Activated CD4-positive, alpha-beta T cell treated with anti-CD3 and anti-CD28 coated beads, Interleukin-2, amount 10 ng/mL, durations not matched to agents 7 days and 5 days (primary cell): ENCODE measurements at places on chromosomes 12 and 14.

- H3K36me3 ChIP-seq, result peaks cover 49% of the 10 kb centered on the region
- DNase-seq, result no peak
- H3K27me3 ChIP-seq, result no peaks in the 10 kb centered on the region
- peaks cover 79% of the 10 kb centered on the region for H3K4me1 ChIP-seq
Measured at GRCh38 chr12:104507672-104508071, 50.9 kb downstream of the CHST11 start.

DNA sequence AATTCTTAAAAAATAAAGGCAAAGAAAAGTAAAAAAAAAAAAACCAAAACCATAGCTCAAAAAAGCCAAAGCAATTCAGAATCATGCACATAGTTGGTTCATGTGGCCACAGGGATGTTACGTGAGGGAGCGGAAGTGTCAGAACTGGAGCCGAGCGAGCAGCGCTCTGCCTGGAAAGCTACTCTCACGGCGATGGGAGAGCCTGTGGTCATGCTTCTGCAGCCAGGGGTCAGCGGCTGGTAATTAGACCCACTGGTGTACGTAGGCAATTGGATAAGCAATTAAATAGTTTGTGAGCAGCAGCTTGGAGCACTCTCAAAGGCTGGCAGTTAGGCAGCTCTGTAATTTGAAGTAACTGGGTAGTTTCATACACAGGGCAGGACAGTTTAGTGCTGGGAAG lies 58.1 kb downstream of the TRHDE start:
- no peak overlapping the region for H3K27ac ChIP-seq
- H3K27me3 ChIP-seq, result no peaks in the 10 kb centered on the region
- H3K36me3 ChIP-seq, result no peaks in the 10 kb centered on the region
- H3K4me1 ChIP-seq, result no peaks in the 10 kb centered on the region

DNA sequence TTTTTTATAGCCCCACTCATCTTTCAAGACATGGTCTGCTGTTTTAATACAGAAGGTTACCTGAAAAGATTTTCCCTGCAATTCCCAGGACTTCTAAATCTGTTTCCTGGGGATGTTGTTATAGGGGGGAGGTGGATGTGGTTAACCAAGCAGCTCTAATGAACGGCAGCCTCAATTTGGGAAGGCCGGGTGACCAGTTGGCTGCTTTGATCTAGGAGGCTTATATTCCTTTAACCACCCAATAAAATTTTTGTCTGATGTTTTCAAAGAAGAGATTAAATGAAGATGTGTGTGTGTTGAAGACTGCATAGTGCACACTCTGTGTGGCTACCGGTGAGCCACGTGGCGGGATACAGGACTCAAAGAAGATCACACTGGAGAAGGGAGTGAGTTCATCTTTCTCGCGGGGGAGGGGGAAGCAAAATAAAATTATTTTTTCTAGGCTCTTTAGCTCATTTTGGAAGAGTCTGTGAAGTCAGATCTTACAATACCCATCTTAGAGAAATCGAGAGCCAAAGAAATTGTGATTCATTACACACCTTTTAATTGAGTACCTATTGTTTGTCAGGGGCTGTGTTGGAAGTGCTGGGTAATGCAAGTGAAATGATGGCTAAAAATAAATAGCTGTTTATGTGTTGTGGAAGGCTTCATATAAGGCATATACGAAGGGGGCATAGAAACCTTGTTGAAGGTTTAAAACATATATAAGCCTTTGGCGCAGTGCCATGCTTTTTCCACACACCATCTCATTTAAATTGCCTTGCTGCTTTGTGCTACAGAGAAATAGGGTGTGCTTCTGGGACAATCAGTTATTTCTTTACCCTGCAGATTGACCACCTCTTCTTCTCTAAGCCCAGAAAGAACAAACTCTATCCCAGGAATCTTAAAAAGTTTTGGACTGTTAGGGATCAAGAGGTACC lies 18.5 kb downstream of the ELK3 start:
- H3K4me1 ChIP-seq, result peaks cover 74% of the 10 kb centered on the region
- no peak overlapping the region for H3K4me3 ChIP-seq
- H3K36me3 ChIP-seq, result peaks cover 27% of the 10 kb centered on the region
- H3K27ac ChIP-seq, result peak overlapping the region; percentile 71

GRCh38 chr14:60275932-60276331 lies 26.9 kb downstream of the PPM1A start:
- H3K27me3 ChIP-seq, result no peaks in the 10 kb centered on the region
- peaks cover 18% of the 10 kb centered on the region for H3K4me1 ChIP-seq
- no peak for DNase-seq
- no peak overlapping the region for H3K4me3 ChIP-seq

GRCh38 chr12:108268397-108268796 lies 70.7 kb downstream of the CMKLR1 start:
- no peak overlapping the region for H3K4me3 ChIP-seq
- H3K4me1 ChIP-seq, result no peaks in the 10 kb centered on the region
- H3K27ac ChIP-seq, result no peak overlapping the region
- peaks cover 10% of the 10 kb centered on the region for H3K27me3 ChIP-seq

GRCh38 chr14:71355324-71356201 lies 448.3 kb downstream of the PCNX1 start:
- H3K27me3 ChIP-seq, result no peaks in the 10 kb centered on the region
- DNase-seq, result no peak
- H3K27ac ChIP-seq, result no peak overlapping the region
- peaks cover 54% of the 10 kb centered on the region for H3K36me3 ChIP-seq
- H3K4me1 ChIP-seq, result peaks cover 12% of the 10 kb centered on the region

GRCh38 chr14:101409006-101409543 lies 152.2 kb upstream of the DIO3 start:
- H3K4me3 ChIP-seq, result no peak overlapping the region
- no peaks in the 10 kb centered on the region for H3K36me3 ChIP-seq
- no peaks in the 10 kb centered on the region for H3K4me1 ChIP-seq
- no peak for DNase-seq

GRCh38 chr14:89399594-89400068 lies 17.4 kb downstream of the FOXN3 start:
- H3K4me1 ChIP-seq, result peaks cover 23% of the 10 kb centered on the region
- peaks cover 19% of the 10 kb centered on the region for H3K36me3 ChIP-seq
- H3K4me3 ChIP-seq, result no peak overlapping the region
- no peak for DNase-seq
- H3K27me3 ChIP-seq, result no peaks in the 10 kb centered on the region

DNA sequence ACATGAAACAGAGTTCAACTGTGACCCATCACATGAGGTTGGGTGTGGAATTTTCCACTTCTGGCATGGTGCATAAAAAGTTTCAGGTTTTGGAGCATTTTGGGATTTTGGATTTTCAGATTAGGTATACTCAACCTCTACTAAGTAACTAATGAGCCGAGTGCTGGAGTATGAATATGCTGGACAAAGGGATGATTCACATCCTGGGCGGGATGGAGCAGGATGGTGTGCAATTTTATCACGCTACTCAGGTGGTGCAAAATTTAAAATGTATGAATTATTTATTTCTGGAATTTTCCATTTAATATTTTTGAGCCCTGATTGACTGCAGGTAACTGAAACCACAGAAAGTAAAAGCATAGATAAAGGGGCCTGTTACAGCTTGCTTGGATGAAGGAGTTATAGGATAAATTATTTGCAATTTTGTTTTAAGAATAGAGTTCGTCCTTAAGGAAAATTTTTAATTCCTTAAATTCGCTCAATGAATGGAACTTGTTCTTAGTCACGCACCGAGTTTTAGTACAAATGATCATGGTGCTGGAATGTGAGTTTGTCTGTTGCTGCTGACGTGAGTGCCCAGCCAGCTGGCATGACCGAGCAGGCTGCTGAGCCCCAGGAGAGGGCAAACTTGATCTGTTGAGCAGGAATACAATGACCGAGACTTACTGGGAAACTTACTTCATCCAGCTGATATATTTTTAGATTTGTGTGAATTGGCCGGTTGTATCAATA lies 176.3 kb downstream of the ESR2 start:
- H3K4me3 ChIP-seq, result no peak overlapping the region
- peaks cover 53% of the 10 kb centered on the region for H3K36me3 ChIP-seq
- H3K4me1 ChIP-seq, result no peaks in the 10 kb centered on the region

DNA sequence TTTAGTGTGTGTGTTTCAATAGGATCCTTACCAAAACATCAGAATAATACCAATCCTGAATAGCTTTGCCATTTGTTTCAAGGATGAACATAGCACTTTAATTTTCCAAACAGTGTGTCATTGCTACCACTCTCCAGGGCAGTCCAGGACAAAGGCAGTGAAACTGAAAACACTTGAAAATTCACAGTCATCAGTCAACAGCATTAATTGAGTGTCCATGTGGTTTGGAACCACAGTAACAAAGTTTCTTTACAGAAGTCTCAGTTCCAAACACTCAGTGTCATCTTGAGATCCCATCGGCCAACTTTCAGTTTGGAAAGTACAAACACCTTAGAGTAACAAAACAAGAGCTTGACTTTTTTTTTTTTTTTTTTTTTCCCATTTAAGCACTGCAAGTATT lies 228.4 kb upstream of the SOX5 start:
- no peak overlapping the region for H3K4me3 ChIP-seq
- DNase-seq, result no peak
- no peaks in the 10 kb centered on the region for H3K36me3 ChIP-seq
- H3K27me3 ChIP-seq, result no peaks in the 10 kb centered on the region
- no peak overlapping the region for H3K27ac ChIP-seq

DNA sequence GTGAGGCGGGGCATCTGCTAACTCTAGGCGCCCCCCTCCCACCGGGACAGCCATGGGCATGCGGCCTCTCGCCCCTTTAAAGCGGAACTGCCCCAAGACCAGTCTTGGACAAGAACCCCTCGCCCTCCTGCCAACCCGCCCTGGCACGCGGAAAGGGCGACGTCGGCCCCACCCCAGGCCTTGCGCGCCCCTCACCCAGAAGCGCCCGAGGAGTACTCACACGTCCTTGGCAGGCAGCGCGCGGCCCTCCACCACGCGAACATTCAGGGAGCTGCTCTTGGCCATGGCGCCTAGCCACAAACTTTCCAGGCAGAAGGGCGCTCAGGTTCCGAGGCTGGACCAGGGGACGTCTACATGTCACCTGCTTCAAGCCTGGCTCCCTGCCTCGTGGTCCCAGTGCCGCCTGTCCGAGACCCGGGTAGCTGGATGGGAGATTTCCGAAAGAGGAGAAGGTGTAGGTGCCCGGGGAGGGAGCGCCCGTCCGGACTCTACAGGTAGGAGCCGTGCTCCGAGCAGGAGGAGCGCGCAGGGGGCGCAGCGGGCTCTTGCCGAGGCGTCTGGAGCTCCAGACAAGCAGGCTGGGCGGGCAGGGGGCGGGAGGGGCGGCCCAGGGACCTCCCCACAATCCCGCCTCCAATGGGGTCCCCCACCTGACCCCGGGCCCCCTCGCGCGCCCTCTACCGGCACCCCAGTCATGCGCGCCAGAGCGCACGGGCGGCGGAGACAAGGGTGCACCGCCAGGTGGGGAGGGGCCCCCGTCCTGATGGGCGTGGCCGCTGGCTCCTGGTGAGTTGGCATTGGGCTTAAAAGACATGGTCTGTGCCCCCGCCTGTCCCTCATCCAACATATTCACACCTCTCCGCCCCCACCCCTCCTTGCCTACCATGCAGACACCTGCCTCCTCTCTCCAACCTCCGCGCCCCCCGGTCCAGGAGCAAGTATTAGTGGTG lies at the start of gene RASAL1:
Gene RASAL1, minus strand, starts transcription at position 584 of the 950 bp plus-strand sequence. Its CDS starts 299 bp downstream, at position 285.
- peaks cover 4% of the 10 kb centered on the region for H3K27me3 ChIP-seq
- peak within 1 kb of the TSS; percentile 68 for H3K4me3 ChIP-seq
- peak within 1 kb of the TSS; percentile 73 for H3K27ac ChIP-seq
- peak; percentile 67 for DNase-seq

DNA sequence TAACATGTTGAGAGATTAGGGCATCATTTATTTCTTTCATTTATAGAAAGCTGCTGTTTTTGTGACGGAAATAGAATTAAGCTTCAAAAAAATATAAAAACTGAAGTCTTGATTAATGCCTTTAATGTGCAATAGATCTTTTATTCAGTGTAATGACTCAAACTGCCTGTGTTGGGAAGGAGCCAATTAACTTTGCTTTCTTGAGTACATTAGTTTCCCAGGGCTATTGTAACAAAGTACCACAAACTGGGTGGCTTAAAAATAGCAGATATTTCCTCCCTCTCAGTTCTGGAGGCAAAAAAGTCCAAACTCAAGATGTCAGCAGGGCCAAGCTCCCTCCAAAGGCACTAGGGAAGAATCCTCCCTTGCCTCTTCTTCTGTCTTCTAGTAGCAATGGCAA lies 36.6 kb downstream of the EID3 start:
- peaks cover 3% of the 10 kb centered on the region for H3K4me1 ChIP-seq
- no peak overlapping the region for H3K4me3 ChIP-seq
- H3K27ac ChIP-seq, result no peak overlapping the region
- H3K36me3 ChIP-seq, result peaks cover 47% of the 10 kb centered on the region
- H3K27me3 ChIP-seq, result no peaks in the 10 kb centered on the region

GRCh38 chr14:73492043-73492552 lies 1.4 kb downstream of the RIOX1 start:
- H3K4me3 ChIP-seq, result peak overlapping the region; percentile 78
- H3K36me3 ChIP-seq, result peaks cover 46% of the 10 kb centered on the region
- no peak for DNase-seq
- H3K4me1 ChIP-seq, result peaks cover 47% of the 10 kb centered on the region
- H3K27me3 ChIP-seq, result peaks cover 7% of the 10 kb centered on the region
- H3K27ac ChIP-seq, result peak overlapping the region; percentile 83

DNA sequence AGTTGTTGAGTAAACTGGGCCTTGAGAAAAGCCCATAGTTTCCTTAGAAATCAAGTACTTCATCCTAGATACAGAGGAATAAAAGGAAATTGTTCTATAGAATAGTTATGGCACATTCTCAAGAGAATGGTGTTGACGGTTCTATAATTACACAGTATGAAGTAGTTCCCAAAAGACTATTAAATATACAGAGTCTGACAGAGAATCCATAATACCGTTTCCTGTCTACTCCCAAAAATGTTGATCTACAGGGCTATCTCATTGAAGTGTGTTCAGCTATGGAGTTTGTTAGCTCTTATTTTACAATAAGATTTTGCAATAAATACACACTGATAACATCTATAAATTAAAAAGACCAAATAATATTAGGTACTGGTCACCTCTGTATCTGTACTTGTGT lies 799.7 kb downstream of the RPS29 start:
- H3K27ac ChIP-seq, result no peak overlapping the region
- no peak for DNase-seq
- H3K36me3 ChIP-seq, result no peaks in the 10 kb centered on the region
- H3K4me1 ChIP-seq, result no peaks in the 10 kb centered on the region

DNA sequence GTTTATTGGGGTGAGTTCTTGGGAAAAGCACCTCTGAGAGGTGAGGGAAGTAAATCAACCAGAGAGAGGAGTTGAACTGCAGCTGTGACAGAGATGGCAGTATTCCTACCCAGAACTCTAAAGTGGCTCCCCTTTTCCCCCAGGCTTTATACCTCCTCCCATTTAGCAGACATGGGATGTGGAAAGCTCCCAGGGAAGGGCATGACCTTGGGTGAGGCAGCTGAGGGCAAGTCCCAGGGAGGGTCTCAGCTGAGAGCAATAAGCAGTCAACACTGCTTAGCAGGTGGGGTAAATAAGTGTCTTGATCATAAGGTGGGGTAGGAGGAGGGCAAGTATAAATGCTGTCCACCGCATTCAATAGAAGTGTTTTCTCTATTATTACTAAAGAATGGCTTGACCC lies 143.0 kb downstream of the AKAP6 start:
- no peaks in the 10 kb centered on the region for H3K36me3 ChIP-seq
- peaks cover 24% of the 10 kb centered on the region for H3K27me3 ChIP-seq
- no peak overlapping the region for H3K4me3 ChIP-seq
- H3K4me1 ChIP-seq, result no peaks in the 10 kb centered on the region
